ENCODE measurements at places on chromosomes 16 and 17.

DNA sequence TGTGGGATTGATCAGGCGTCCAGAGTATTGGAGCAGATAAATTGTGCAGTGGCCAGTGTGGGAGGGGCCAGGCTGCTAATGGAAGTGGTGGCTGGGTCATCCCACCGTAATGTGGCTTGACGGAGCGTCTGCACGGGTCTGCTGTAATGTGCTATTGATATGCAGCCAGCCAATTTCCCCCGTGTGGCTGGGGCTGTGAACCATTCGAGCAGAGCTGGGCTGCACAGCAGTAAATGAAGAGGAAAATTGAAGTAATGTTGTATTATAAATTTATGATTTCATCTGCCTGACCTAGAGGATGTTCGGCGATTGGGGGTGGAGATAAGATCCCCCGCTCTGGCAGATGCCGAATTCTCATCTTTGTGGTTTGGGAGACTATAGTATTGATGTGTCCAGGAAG, 121.5 kb downstream of the CCDC182 start:
- DNase-seq, result no peak

- DNase-seq, result no peak
Measured at GRCh38 chr17:41467561-41467960, 375 bp upstream of the KRT32 start.

- DNase-seq, result no peak
Measured at GRCh38 chr16:31157136-31157535, 7.3 kb upstream of the PRSS36 start.

DNA sequence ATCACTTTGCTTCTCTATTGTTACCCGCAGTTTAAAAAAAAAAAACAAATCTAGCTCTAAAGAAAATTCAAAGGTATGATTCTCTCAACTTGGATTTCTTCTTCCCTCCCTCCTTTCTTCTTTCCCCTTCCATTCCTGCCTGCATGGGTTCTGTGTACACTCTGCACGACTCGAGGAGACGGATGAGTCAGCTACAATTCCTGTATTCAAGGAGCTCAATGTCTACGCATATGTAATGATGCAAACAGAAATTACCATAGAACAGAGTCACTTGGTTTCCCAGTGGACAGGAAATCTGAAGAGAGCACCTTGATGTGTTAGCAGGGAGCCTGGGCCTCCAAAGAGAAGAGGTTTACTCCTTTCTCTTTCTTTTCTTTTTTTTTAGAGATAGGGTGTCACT, 92.3 kb downstream of the VPS53 start:
- DNase-seq, result peak; percentile 13

DNA sequence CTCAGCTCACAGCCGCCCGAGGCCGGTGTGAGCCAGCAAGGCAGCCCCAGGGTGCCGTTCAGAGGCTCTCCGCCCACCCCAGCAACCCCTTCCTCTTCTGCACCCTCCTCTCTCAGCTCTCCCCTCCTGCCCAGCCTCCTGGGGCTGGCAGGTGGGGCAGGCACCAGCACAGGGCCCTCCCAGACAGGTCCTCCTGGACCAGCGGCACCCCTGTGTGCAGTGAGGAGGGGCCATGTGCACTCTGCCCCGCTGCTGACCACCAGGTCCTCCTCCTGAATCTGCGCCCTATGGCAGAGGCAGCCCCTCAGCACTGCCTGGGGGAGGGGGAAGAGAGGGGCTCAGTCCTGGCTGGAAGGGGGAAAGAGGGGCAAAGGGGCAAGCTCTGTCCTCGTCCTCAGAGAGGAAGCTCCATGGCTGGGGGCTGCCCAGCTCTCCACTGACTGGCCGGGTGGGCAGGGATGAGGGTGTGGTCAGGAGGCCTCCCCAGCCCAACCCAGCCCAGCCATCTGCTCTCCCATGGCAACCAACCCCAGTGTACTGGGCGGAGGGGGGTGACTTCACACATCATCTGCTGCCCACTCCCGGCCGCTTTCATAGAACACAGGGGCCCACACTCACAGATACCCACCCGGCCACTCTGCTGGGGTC, 5.4 kb upstream of the BCAR1 start:
- DNase-seq, result no peak

GRCh38 chr16:53771655-53772497, 67.9 kb downstream of the FTO start:
- DNase-seq, result no peak

DNA sequence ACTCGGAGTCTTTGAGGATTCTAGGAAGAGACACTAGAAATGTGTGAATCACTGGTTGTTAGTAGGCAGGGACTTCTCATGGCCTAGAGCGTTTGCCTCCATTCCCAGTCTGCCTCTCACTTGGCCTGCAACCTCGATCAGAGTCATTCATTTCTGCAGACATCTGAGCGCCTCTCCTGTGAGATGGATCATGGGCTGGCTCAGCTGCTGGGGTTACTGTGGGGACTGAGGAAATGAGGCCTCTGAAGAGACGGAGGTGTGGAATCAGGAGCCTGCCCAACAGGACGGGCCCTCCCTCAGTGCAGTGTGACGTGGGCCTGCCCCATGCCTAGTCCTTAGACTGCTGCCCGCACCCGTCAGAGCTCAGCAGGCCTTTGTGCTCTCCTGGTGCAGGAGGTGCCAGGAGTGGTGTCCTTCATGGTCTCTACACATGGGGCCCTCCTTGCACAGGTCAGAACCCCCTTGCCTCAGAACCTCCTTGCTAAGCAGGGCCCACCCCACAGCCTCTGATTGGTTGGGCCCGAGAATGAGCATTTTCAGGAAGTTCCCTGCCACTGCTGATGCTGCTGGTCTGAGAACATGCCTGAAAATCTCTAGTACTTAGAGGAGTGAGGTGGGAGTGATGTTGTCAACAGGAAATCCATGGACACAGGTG, 99.4 kb downstream of the NPIPB11 start:
- DNase-seq, result no peak

DNA sequence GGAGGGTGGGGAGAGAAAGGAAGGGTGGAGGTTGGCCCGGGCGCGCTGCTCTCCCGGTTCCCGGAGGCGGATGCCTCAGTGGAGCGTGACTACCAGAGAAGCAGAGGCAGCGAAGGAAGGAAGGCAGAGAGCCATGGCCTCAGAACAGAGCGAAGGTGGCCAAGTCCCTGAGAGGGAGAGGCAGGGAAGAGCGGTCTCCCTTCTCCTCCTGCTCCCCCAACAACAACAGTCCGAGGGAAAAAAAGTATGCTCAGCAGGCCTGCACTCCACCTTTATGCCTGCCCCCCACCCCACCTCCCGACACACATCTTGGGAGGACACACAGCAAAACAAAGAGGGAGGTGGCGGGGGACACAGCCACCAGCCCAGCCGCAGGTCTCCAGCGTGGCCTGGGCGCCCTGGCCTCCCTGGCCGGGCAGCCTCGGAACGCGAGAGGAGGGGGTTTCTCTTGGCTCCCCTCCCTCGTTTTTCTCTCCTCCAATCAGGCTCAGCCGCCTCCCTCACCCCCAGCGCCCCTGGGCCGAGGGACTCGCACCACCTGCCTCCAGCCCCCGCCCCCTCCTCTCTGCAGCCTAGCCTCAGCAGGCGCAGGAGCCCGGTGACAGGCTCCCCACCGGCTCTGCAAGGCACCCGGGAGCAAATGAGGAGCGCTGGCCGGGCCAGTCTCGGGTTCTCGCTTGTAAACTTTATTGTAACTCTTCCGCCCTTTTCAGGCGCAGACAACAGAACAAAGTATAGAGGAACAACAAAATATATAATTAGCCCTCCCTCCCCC, 1.1 kb upstream of the HOXB7 start:
- no peak for DNase-seq

- DNase-seq, result no peak
Measured at GRCh38 chr16:56478281-56479049, 27.1 kb downstream of the OGFOD1 start.

DNA sequence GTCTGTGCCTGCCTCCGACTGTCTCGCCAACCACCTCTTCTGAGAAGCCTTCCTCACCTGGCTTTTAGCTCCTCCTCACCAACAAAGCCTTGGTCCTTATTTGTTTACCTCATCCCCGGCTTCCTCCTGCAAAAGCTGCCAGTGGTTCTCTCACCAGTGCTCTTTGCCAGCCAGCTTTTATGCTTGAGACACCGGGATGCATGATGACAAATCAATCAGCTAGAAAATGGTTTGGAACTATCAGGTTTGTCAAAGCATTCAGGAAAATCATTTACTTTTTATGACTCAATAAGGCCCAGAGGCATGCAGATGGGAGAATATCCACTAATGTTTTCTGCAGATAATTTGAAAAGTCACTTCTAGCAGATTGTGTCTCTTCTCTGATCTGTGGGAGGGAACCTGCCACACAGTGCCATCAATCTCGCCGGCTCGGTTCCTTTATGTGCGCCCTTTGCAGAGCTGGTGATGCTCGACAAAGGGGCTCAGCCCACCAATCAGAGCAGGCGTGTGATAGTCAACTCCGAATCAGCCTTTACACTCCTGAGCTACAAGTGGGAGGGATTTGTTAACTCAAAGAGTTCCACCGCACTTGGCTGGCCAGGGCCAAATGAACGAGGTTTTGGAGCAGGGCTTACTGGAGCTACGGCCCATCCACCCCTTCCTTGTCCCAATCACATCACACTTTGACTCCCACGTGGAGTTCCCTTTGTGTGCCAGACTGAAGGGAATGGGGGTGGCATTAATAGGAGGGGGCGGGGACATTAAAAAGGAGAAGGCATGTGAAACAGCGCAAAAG, 85.8 kb downstream of the MRC2 start:
- DNase-seq, result no peak

DNA sequence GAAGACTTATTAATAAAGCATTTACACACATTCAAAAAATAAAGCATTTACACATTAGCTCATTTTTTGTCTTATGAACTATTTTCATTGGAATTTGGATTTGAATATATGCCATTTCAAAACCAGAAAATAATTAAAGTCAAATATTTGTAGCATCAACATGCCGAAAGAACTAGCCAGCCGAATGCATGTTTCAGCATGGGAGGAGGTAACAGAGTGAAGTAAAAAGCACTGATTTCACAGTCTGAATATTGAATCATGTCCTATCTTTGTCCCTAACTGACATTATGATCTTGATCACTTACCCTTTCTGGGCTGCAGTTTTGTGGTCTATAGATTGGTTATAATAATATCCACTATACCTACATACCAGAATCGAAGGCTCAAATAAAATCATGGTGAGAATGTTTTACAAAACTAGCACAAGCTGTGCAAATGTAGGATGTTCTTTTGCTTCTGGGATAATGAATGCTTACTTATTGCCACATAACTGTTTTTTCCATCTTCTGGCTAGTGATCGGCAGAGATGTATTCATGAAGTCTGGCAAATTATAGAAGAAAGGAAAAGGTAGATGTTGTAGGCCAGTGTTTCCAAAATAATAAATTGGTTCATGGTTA, 84.7 kb downstream of the TUBD1 start:
- DNase-seq, result no peak

DNA sequence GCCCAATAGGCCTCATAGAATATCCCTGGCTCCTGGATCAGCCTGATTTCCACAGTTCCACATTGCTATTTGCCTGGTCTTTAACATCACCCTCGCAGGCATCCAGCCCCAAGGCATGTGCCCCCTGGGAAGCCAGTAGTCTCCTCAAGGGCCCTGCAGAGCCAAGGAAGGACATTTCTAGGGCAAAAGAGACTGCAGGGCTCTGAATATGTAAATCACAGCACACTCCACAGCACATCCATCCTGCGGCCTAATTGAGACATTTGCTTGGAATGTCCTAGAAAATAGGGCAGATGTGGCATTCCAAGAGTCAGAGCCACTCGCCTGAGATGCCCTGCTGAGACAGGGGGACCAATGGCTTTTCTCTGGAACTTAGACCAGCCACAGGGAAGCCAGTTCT, 11.4 kb upstream of the C16orf78 start:
- no peak for DNase-seq

DNA sequence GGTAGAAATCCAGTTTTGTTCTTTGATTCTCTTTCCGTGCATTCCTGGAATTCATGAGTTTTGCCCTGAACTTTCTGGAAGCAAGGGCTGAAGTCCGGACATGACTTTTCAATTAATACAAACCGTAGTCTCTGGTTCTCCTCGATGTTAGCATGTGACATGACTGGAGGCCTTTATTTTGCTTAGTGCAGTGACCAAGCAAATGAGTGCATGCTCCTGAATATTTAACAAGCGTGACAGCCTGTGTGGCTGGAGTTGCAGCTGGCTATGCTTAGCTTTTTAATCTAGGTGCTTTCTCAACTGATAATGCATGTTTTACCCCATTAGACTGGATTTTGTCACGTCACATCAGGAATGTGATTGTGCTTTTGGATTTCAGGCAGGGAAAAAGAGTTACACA, 302.1 kb downstream of the MAP2K6 start:
- DNase-seq, result no peak

DNA sequence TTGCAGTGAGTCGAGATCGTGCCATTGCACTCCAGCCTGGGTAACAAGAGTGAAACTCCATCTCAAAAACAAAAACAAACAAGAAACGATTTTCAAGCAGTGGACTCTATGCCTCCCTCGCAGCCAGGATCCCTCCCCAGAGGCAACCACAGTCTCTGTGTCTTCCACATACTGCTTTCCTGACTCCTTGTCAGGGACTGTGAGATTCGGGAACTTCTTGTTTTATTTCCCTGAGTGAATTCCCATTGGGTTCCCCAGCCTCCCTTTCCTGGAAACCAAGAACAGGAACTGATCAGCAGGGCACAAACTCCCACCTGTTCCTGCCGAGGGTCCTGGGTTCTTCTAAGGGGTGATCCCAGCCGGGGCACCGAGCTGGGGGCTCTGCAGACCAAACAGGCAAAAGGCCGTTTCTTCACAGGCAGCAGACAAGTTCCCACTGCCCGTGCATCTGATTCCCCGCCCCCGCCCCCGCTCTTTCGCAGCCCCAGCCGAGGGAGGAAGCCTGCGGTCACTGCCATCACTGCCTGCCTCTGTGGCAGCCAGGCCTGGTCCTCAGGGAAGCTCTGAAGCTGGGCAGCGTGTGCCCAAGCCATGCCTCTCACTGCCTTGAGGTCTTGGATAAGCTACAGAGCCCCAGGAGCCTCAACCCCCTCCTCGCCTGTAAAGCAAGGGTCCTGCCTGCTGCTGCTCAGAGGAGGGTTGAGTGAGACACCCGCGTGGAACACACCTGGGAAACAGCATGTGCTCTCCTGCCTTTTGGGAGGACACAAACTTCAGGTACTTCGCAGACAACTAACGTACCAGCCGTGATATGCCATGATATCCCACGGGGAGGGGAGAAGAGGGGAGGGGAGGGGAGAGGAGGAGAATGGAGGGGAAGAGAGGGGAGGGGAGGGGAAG, 5.5 kb upstream of the PIEZO1 start:
- no peak for DNase-seq

DNA sequence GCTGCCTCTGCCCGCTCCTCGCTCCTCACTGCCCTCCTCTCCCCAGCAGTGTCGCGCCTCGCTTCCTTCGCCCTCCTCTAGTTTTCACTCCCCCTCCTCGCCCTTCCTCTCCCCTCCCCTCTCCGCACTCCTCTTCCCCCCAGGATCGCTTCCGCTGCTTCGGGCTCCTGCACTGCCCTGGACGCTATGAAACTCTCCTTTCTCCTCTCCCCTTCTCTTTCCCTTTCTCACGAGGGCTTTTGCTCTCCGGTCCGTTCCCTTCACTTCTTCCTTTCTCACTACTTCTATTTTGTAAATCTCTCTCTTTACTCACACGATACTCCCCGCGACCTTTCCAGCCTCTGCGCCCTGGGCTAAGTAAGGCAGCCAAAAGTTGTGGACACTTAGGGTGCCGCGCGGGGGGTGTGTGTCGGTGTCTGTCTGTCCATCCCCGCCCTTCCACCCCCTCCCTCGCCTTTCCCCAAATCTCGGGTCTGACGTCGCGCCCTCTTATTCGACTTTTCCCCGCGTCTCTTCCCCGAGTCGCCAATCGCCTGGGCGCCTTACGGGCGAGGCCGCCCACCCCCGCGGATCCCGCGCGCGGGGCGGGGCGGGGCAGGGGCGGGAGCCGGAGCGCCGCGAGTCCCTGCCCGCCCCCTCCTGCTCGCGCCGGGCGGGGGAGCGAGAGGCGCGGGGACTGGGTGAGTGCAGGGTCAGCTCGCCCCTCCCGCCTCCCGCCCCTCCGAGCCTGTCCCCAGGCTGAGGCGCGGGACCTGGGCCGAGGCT, at the start of gene IRX3:
TSS of gene IRX3 (minus strand) at position 422 of the 765 bp plus-strand sequence. CDS start 737 bp downstream, outside the sequence.
- DNase-seq, result peak; percentile 98
